ENCODE measurements at places on chromosomes 2 and 18.

DNA sequence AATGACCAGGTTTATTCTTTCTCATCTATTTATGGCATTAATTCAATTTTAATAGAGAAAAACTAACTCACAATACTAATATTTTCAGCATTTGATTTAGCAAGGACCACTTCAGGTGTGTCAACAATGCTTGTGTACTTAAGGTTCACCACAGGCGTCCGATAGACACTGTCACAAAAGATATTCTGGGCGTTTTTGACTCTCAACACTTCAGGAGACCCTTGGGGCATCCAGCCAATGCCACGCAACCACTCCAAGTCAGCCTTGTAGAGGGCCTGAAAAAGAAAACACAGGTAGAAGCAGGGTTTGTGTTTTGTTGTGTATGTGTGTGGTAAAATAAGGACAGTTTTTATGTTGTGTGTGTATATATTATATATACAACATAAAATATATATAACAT is 158.2 kb downstream of the NEB start:
- H3K4me3 ChIP-seq: no peak overlapping the region
- H3K27me3 ChIP-seq: no peaks in the 10 kb centered on the region
- no peak overlapping the region for H3K27ac ChIP-seq

- H3K27ac ChIP-seq: no peak overlapping the region
- no peaks in the 10 kb centered on the region for H3K36me3 ChIP-seq
- no peak for DNase-seq
- peak overlapping the region; percentile 23 for H3K4me3 ChIP-seq
Measured at GRCh38 chr2:164015328-164016123, 279.7 kb upstream of the FIGN start.

- H3K4me1 ChIP-seq: no peaks in the 10 kb centered on the region
- no peak for DNase-seq
- H3K27ac ChIP-seq: peak overlapping the region; percentile 89
- H3K36me3 ChIP-seq: peaks cover 40% of the 10 kb centered on the region
Measured at GRCh38 chr2:159249990-159250715, 36.4 kb downstream of the WDSUB1 start.

- H3K4me3 ChIP-seq: peak overlapping the region; percentile 18
- H3K4me1 ChIP-seq: peaks cover 22% of the 10 kb centered on the region
- H3K36me3 ChIP-seq: peaks cover 5% of the 10 kb centered on the region
- H3K27me3 ChIP-seq: peaks cover 24% of the 10 kb centered on the region
- no peak for DNase-seq
- H3K27ac ChIP-seq: peak overlapping the region; percentile 56
Measured at GRCh38 chr18:54880395-54881105, 52.3 kb downstream of the RAB27B start.

DNA sequence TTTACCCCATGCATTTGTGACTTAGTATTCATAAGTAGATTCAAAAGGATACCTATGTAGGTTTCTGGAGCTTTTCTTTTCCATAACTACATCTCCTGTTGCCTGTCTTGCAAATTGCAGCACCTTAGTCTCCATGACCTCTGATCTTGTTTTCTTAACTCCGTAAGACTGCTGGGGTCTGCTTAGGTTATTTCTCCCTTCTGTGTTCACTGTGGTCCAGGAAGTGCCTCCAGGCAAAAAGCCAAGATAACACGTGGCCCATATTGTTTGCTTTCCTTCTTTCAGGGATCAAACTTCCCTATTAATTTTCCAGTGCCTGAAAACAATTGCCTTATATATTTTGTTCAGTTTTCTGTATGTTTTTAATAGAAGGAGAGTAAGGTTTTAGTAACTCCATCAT is 86.4 kb downstream of the GCA start:
- peaks cover 8% of the 10 kb centered on the region for H3K36me3 ChIP-seq
- no peaks in the 10 kb centered on the region for H3K27me3 ChIP-seq
- peaks cover 8% of the 10 kb centered on the region for H3K4me1 ChIP-seq
- no peak for DNase-seq
- peak overlapping the region; percentile 6 for H3K4me3 ChIP-seq

GRCh38 chr2:72011791-72012190 is 135.9 kb downstream of the CYP26B1 start:
- no peaks in the 10 kb centered on the region for H3K36me3 ChIP-seq
- peaks cover 13% of the 10 kb centered on the region for H3K27me3 ChIP-seq
- no peak overlapping the region for H3K27ac ChIP-seq
- peak; percentile 42 for DNase-seq
- H3K4me1 ChIP-seq: peaks cover 10% of the 10 kb centered on the region

- H3K27ac ChIP-seq: no peak overlapping the region
- no peak for DNase-seq
- H3K27me3 ChIP-seq: no peaks in the 10 kb centered on the region
- H3K4me3 ChIP-seq: peak overlapping the region; percentile 22
Measured at GRCh38 chr2:175855794-175856453, 146.1 kb downstream of the LNPK start.

- no peaks in the 10 kb centered on the region for H3K36me3 ChIP-seq
- H3K27ac ChIP-seq: no peak overlapping the region
- H3K27me3 ChIP-seq: no peaks in the 10 kb centered on the region
- DNase-seq: no peak
- no peak overlapping the region for H3K4me3 ChIP-seq
Measured at GRCh38 chr2:239200646-239201530, 199.9 kb downstream of the HDAC4 start.

DNA sequence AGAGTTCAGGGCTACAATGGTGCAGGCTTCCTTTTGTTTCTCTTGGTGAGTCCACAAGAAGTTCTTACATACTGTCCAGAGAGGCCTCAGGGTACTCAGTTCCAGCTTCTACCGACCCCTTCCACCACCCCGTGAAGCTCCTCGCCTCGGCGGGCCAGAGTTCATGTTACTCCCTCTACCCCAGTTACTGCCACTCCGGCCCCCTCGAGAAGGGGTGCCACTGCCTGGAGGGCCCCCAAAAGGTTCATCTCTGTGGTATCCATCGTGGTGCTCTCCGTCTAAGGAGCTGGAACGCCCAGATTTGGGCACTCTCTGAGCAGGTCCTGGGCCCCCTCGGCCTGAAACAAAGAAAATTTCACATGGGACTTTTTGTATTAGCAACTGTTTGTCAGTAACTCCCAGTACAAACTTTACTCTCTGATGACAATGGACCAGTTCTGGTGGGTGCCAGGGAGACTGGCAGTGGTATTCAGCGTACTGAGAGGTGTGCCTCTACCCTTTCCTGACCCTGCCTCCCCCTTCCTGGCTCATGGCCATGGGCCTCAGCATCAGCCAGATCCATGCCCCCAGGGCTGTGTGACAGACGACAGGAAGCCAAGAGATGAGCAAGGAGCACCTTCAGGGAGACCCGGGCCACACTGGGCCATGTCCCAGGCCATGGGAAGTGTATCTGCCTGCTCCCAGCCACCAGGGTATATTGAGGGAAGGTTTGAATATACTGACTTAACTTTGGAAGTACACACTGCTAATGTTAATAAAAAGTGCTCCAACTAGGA is 5.1 kb downstream of the SFT2D3 start:
- H3K27me3 ChIP-seq: no peaks in the 10 kb centered on the region
- H3K4me3 ChIP-seq: no peak overlapping the region
- H3K27ac ChIP-seq: no peak overlapping the region
- peaks cover 17% of the 10 kb centered on the region for H3K4me1 ChIP-seq

GRCh38 chr2:214706986-214707385 is 102.5 kb downstream of the BARD1 start:
- no peaks in the 10 kb centered on the region for H3K4me1 ChIP-seq
- no peaks in the 10 kb centered on the region for H3K36me3 ChIP-seq
- H3K27me3 ChIP-seq: no peaks in the 10 kb centered on the region
- H3K4me3 ChIP-seq: no peak overlapping the region

GRCh38 chr18:48302736-48303135 is 106.4 kb downstream of the ZBTB7C start:
- H3K36me3 ChIP-seq: peaks cover under 1% of the 10 kb centered on the region
- no peak for DNase-seq
- H3K4me3 ChIP-seq: no peak overlapping the region
- H3K27ac ChIP-seq: no peak overlapping the region
- peaks cover 24% of the 10 kb centered on the region for H3K4me1 ChIP-seq

GRCh38 chr2:209162129-209162528 is 261.7 kb upstream of the MAP2 start:
- no peaks in the 10 kb centered on the region for H3K27me3 ChIP-seq
- DNase-seq: no peak
- no peak overlapping the region for H3K27ac ChIP-seq
- H3K4me1 ChIP-seq: peaks cover 6% of the 10 kb centered on the region

GRCh38 chr2:45172760-45173392 is 163.6 kb upstream of the SIX2 start:
- H3K4me3 ChIP-seq: no peak overlapping the region
- no peak for DNase-seq
- H3K36me3 ChIP-seq: no peaks in the 10 kb centered on the region
- peaks cover 68% of the 10 kb centered on the region for H3K27me3 ChIP-seq
- H3K4me1 ChIP-seq: peaks cover 35% of the 10 kb centered on the region
- H3K27ac ChIP-seq: no peak overlapping the region

DNA sequence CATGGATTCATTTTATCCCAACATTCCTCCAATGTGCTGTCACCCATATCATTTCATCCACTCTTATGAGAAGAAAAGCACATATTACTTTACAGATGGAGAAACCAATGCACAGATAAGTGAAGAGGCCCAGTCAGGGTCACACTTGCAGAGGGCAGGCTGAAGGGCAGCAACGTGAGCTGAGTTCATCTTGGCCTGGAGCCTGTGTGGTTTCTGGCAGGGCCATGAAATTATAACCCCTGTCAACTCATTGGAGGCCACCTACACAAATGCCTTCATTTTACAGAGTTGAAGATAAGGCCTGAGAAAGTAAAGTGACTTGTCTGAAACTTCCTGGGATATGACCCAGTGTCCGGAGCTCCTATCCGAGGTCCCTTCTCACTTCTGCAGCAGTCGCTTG is 88.4 kb upstream of the NRP2 start:
- H3K4me1 ChIP-seq: peaks cover 8% of the 10 kb centered on the region
- DNase-seq: no peak
- H3K36me3 ChIP-seq: no peaks in the 10 kb centered on the region

- H3K36me3 ChIP-seq: peaks cover 3% of the 10 kb centered on the region
- DNase-seq: no peak
- H3K4me3 ChIP-seq: no peak overlapping the region
- peaks cover 21% of the 10 kb centered on the region for H3K4me1 ChIP-seq
Measured at GRCh38 chr2:120818441-120818920, 82.8 kb downstream of the GLI2 start.

DNA sequence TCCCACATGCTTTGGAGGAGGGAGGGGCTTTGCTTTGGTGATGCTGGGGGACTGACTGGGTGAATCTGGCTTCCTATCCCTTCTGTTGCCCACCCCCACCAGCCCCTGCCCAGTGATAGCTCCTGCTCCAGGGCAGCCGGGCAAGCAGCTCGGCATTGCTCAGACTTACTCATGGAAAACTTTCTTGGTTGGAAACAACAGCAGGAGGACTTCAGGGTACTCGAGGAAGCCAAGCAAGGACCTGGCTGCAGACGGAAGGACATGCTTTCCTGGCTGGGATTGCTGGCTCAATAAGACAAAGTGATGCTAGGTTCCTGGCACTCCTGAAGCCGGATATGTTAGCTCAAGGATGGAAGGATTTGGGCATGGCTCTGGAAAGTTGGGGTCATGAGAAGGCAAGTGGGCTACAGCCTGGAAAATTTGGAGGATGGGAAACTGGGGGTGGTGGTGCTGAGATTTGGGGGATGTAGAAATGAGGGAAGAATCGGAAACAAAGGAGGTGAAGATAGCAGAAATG is 3.1 kb downstream of the SPEG start:
- DNase-seq: no peak
- H3K27me3 ChIP-seq: peaks cover 40% of the 10 kb centered on the region

- H3K4me3 ChIP-seq: no peak overlapping the region
- peaks cover 6% of the 10 kb centered on the region for H3K36me3 ChIP-seq
- peaks cover 3% of the 10 kb centered on the region for H3K4me1 ChIP-seq
- H3K27me3 ChIP-seq: no peaks in the 10 kb centered on the region
- no peak for DNase-seq
- no peak overlapping the region for H3K27ac ChIP-seq
Measured at GRCh38 chr18:50886929-50887328, 8.0 kb downstream of the ME2 start.

- H3K27ac ChIP-seq: peak overlapping the region; percentile 59
- H3K4me1 ChIP-seq: peaks cover 78% of the 10 kb centered on the region
- no peaks in the 10 kb centered on the region for H3K27me3 ChIP-seq
- DNase-seq: no peak
- H3K36me3 ChIP-seq: peaks cover 6% of the 10 kb centered on the region
Measured at GRCh38 chr2:235500761-235501672, 7.2 kb downstream of the AGAP1 start.

GRCh38 chr2:198162276-198162675 is 357.9 kb downstream of the PLCL1 start:
- no peak overlapping the region for H3K27ac ChIP-seq
- no peaks in the 10 kb centered on the region for H3K36me3 ChIP-seq
- no peak for DNase-seq
- H3K27me3 ChIP-seq: no peaks in the 10 kb centered on the region
- no peaks in the 10 kb centered on the region for H3K4me1 ChIP-seq

DNA sequence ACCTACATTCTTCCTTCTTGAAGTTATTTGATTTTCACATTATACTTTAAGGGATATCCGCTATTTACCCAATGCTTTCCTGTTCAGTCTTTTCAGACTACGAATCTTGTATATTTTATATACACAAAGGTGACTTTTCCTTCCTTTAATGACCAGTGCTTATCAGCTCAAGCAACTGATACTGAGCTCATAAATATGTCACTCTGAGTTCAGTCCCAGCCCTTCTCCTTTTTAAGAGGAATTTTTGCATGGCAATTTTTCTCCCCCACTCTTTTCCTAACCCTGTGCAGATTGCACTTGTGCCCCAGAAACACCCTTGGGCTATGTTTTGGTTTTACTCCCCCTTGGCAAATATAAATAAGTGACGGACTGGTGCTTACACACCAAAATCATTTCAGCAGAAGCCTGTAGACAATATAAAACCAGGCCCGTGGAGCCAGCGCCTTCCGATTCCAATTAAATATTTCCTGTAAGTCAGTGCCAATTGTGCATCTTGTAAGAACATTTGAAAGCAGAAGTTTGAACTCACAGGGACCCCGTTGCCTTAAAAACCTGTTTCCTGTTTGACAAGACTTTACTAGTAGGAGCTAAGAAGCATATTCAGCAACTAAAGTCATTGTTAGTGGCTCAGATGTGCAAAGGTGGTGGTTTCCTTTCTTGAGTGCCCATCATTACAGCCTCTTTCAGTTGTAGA is 66.3 kb upstream of the GATA6 start:
- H3K4me3 ChIP-seq: no peak overlapping the region
- peaks cover 7% of the 10 kb centered on the region for H3K4me1 ChIP-seq
- no peak for DNase-seq
- peaks cover 4% of the 10 kb centered on the region for H3K27me3 ChIP-seq
- H3K27ac ChIP-seq: no peak overlapping the region
- no peaks in the 10 kb centered on the region for H3K36me3 ChIP-seq
